ENCODE measurements at places on chromosomes 5 and 9.

GRCh38 chr5:86878250-86878649 is 260.5 kb downstream of the COX7C start:
- no peak for DNase-seq

- DNase-seq, result no peak
Measured at GRCh38 chr5:74424162-74424868, 216.2 kb downstream of the ENC1 start.

- DNase-seq, result no peak
Measured at GRCh38 chr9:97675655-97676054, 21.5 kb downstream of the XPA start.

GRCh38 chr5:101608322-101608721 is 687.8 kb downstream of the SLCO4C1 start:
- DNase-seq, result no peak

GRCh38 chr5:94499806-94500205 is 118.6 kb downstream of the KIAA0825 start:
- no peak for DNase-seq

- DNase-seq, result no peak
Measured at GRCh38 chr9:3043369-3043768, 199.5 kb upstream of the PUM3 start.

DNA sequence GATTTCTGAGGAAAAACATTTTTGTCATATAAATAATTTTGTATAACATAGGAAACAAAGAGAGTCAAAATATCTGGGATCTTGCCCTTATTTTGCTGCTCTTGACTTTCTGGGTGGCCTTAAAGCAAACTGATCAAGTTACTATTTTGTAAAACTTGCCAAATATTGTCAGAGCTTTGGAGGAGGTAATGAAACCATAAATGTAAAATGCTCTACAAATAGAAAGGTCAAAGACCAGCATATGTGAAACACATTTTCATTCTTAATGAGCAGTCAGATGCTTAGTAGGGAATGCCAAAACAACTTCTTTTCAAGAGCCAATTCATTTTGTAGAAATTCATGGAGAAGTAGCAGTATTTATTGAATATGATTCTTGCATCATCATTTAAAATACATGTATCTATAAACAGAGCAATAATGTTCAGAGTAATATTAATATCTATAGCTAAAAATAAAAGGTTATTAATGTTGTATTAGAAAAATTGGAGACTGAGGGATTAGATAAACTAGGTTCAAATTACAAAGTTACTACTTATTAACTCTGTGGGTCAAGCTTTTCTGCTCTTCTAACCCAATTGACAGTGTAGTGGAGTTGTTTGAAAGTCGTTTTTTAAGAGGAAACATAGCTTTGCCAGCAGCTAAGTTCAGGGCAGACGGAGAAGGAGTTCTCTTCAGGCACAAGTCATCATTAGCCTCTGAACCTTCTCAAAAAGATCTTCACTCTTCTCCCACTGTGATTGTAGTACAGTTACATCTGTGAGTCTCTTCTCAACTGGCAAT is 2053.1 kb downstream of the EFNA5 start:
- DNase-seq, result no peak

DNA sequence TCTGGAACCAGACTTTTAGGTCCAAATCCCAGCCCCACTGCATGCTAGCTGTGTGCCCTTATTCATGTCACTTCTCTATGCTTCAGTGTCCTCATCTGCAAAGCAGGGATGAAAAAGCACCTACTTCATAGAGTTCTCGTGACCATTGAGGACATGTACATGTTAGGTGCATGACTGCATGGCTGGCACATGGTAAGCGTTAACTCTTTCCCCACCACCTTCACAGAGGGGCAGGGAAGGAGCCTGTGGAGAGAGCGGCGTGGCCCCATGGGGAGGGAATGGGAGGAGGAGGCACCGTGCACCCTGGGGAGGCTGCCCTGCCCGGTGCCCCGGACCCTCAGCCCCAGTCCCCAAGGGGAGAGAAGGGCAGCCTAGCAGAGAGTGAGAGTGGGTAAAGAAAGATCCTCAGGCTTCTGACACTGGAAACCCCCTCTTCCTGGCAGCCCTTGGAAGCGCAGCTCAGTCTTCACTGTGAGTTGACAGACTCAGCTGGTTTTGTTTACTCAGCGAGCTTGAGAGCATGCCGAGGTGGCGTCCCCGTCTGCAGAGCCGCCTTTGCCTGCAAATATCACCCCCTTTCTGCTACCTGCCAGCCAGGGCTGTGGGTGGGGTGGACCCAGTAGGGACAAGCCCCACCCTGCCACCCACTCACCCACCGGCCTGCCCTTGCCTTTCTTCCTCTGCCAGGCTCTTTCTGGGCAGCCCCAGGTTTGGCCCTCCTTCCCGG is 10.6 kb upstream of the ANGPTL2 start:
- no peak for DNase-seq

GRCh38 chr9:89154651-89155336 is 23.8 kb downstream of the SHC3 start:
- no peak for DNase-seq

- no peak for DNase-seq
Measured at GRCh38 chr9:87640385-87640795, 85.5 kb upstream of the CTSL start.

DNA sequence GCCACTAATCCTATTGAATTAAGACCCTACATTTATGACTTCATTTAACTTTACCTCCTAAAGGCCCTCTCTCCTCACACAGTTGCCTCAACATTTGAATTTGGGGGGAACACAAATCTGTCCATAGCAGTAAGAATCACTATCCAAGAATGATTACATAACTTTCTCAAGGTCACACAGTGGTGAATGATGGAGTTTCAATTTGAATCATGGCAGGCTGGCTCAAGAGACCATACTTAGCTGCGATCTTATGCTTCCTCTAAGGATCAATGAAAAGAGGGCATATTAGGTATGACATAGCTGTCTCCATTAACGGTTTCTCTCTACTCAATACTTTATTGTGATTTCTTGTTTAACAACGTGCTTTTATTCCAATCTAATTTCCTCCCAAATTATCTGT is 44.1 kb upstream of the PDE4D start:
- no peak for DNase-seq

- no peak for DNase-seq
Measured at GRCh38 chr5:65086234-65086890, 317.6 kb downstream of the CWC27 start.

DNA sequence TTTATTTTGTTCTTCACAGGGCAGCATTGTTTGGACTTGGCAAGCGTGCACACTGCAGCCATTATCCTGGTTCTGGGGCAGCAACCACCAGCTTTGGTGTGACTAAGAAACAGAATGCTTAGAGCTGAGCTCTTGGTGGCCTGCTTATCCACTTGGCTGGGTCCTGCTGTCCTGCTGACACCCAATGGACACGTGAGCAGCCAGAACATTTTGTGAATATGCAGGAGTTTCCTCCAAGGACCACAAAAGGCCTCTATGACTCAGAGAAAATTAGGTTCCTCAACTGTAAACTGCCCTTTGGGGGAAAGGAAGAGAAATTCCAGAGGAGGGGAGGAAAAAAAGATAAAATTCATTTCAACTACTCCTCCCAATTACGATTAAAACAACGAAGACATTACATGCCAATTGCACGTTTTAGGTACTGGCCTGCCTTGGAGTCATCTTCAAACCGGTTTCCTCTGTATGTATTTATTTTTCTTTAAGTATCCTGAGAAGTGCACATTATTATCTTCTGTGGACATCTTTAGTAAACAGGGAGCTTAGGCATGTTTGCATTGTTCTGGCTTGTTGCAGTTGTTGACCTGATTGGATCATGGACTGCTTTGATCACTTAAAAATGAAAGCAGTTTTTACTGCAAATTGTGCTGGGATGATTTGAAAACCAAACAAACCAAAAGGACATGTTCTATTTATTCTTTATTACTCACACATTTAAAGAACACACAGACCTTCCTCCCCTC is 82.3 kb upstream of the TLE4 start:
- no peak for DNase-seq

DNA sequence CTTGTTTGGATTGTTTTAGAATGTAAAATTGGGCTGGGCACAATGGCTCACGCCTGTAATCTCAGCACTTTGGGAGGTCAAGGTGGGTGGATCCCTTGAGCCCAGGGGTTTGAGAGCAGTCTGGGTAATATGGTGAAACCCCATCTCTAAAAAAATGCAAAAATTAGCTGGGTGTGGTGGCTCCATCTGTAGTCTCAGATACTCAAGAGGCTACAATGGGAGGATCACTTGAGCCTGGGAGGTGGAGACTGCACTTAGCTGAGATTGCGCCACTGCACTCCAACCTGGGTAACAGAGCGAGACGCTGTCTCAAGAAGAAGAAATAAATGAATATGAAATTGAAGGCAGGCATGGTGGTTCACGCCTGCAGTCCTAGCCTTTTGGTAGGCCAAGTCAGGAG is 21.3 kb downstream of the MAML1 start:
- DNase-seq, result no peak
